RKO (cell line): ENCODE measurements at places on chromosomes 5 and 9.

GRCh38 chr9:134206311-134207300 lies 42.2 kb upstream of the RNU6ATAC start:
- DNase-seq = no peak

DNA sequence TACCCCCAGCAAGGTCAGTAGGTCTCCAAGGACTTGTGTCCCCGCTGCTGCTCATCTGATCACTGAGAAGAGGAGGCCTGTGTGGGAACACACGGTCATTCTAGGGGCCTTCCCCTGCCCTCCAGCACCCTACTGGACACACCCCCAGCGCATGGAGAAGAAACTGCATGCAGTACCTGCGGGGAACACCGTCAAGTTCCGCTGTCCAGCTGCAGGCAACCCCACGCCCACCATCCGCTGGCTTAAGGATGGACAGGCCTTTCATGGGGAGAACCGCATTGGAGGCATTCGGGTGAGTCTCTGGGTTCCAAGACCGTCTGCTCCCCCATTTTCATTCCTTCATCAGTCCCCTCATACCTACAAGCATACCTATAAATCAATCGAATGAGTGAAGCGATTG lies 4.1 kb downstream of the FGFR4 start:
- DNase-seq = no peak

- DNase-seq = peak; percentile 51
Observed at GRCh38 chr5:97164846-97165245, 18.2 kb downstream of the RIOK2 start.

DNA sequence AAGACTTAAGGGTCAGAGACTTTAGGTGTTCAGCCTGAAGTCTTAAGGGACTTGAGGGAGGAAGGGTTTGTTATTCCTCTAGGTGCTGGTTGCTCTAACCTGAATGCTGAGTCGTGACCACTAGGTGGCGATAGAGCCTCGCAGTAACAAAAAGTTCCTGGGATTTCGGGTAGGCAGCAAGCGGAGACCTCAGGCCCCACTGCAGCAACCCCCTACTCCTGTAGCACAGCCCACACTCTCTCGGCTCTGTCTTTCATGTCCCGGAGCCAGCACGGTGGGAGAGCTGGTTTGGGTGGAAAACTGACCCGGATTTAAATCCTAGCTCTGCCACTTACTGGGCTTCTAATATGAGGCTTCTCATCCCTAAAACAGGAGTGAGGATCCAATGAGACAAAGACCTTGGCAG lies 100.3 kb upstream of the PANK3 start:
- DNase-seq = peak; percentile 61

- no peak for DNase-seq
Observed at GRCh38 chr5:159155960-159156359, 53.4 kb downstream of the RNF145 start.

DNA sequence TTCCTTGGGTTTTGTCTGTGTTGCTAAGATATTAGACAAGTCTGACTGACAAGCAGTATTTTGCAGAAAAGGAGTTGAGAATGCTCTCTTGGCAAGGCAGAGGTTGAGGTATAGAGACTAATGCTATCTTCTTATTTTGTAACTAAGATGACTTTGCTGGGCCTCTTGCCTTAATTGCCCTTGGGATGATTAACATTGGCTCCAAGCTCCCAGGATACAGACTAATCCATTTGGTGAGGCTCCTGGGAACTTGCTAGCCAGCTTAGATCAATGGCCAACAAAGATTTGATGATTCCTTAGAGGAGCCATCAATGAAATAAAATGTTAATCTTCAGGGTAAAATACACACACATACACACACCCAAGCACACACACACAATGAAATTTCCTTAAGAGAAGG lies 28.7 kb upstream of the AP3B1 start:
- DNase-seq = no peak

GRCh38 chr9:118644066-118644465 lies 725.2 kb downstream of the BRINP1 start:
- DNase-seq = no peak

DNA sequence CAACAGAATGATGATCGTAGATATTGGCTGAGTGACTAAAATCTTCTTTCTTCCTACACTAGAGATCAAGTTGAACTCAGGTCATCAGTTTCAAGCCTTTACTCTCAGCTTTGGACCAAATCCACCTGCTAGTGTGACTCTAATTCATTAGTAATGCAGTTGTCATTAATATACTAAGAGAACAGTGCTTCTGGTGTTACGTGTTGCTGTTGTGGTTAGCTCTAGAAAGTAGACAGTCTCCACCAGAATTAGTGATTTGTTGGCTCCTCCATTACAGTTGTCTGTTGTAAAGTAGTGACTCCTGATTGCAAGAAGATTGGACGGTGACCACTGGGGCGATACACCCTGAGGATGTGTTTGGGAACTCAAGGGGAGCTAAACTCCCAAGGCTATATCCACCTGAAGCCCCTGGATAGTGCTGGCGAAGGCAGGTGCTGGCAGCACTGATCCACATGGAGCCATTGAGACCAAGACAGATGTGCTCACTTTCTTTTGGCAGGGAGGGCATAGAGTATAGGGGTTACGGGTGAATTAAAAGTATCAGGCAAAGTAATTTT lies 3.1 kb downstream of the CAMK4 start:
- no peak for DNase-seq

GRCh38 chr9:715300-715699 lies 126.2 kb upstream of the DMRT1 start:
- DNase-seq = no peak

DNA sequence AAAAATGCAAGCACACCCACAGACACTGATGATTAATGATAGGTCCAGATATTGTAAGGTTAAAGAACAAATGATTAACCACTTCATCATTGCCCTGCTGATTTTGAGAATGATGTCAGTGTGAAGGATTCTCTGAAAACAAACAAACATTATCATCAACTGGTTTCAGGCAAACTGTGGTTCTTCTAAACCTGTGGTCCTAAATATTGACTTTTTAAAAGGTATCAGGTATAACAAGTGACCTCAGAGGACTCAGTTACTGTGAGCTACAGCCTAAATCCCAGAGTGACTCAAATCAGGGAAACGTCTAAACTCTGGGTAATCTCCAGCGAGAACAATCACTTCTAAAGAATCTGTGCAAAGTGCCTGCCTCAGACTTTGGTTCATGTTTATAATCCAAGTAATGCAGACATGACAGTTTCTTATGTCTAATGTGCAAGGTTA lies 172.3 kb upstream of the CDH6 start:
- DNase-seq = no peak

DNA sequence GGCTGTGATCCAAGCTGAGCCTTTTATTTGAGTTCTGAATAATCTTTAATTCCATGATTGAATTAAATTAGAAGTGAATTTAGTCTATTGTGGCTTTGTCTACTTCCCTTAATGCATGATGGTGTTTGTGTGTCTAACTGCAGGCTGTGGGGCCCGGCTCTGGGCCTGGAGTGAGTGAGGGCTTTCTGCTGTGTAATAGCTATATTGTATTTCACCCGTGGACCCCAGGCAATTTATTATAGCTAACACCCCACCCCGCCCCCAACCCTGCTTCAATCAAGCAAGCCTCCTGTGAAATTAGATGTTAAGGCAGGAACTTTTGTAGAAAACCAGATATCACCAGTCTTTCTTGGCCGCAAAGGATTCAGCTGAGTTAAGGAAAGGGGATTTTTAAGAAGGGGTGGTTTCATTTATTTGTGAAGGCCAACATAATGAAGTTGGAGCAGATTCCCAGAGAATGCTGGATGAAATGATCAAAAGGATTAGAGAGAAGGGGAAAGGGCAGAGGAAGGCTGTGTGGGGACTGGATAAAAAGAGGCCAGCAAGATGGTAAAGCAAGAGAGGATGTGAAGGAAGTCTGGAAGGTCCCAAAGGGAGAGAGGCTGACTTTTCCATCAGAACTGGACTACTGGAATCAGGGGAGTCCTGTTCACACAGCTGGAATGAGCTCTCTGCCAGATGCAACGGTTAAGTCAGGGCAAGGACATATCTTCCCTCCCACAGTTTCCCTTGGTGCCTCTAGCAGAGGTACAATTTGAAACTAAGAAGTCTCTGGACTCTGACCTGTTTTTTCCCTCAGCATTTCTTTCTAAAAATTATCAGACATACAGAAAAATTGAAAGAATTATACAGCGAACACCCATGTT lies 125.3 kb upstream of the SAP30L start:
- DNase-seq = no peak

- DNase-seq = no peak
Observed at GRCh38 chr9:38213631-38214299, 144.7 kb upstream of the SHB start.

GRCh38 chr5:75948438-75948837 lies 134.7 kb upstream of the SV2C start:
- no peak for DNase-seq

GRCh38 chr9:115378758-115379157 lies 260.8 kb upstream of the TNC start:
- DNase-seq = no peak

DNA sequence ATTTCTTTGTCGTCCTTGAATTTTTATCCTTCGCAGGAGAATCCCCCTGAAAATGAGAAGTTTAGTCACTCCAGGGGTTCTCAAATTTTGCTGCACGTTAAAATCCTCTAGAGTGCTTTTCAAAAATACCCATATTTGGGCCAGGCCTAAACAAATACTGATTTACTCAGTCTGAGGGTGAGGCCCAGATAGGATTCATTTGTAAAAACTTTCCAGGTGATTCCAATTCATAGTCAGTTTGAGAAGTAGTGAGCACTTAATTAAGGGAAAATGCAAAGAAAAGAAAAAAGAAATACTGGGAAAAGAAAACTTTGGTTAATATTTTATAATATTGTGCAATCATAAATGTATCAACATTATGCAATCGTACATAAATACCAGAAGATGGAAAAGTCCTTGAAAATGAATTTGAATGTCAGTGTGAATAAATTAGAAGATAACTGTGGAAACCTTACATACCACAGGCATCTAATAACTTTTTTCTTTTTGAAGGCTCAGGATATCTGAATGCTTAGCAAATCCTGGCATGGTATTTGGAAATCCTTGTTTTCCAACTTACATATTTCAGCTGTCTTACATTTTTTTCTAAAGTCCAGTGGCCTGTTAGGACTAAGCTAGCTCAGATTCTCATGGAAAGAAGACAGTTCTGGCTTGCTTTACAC lies 116.5 kb upstream of the DAPK1 start:
- no peak for DNase-seq

- no peak for DNase-seq
Observed at GRCh38 chr5:41637424-41637823, 127.0 kb upstream of the PLCXD3 start.

DNA sequence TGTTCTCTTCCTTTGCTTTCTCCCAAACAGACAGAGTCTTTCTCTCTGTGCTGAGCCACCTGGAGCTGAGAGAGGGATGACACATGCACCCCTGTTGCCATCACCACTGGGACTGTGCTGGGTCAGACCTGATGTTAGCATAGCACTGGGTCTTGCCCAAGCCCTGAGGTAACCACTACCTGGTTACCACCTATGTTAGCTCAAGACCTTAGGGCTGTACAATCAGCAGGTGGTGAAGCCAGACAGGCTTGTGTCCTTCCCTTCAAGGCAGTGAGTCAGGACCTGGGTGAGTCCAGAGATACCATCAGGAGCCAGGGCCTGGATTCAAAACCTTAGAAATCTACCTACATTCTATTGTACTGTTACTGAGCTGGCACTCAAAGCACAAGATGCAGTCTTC lies 32.1 kb downstream of the FST start:
- no peak for DNase-seq

GRCh38 chr5:159620853-159621540 lies 290.7 kb upstream of the IL12B start:
- no peak for DNase-seq

GRCh38 chr9:38374847-38375571 lies 17.5 kb upstream of the ALDH1B1 start:
- no peak for DNase-seq

- no peak for DNase-seq
Observed at GRCh38 chr9:36501727-36502126, 71.0 kb upstream of the MELK start.

DNA sequence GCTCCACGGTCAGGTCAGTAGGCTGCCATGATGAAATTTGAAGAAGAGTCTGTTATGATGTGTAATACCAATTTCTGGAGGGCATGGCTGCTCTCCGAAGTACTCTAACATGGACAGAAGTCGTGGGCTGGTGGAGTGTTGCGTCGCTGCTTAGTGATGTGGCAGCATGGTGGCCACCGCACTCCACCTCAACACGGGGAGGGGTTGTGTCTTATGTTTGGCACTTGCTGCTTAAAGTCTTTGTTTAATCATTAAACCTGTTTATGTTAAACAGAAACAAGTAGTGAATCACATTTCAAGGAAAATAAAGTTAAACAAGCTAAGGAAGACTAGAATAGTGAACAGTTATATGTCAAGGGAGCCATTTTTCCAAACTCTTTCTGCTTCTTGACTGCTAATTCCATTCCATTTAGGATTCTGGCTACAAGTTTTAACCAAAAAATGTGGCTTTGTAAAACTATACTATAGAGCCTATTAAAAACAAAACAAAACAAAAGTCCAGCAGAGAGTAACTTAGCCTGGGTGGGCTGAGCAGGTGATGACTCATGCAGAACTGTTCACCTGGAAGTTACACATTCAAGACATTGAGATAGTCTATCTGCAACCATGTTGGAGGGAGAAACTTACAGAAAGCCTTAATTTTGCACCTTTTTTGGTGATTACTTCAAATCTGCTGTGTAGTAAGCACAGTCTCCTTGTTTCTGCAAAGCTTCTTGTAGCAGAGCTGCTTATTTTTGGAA lies 9.5 kb downstream of the HABP4 start:
- no peak for DNase-seq

DNA sequence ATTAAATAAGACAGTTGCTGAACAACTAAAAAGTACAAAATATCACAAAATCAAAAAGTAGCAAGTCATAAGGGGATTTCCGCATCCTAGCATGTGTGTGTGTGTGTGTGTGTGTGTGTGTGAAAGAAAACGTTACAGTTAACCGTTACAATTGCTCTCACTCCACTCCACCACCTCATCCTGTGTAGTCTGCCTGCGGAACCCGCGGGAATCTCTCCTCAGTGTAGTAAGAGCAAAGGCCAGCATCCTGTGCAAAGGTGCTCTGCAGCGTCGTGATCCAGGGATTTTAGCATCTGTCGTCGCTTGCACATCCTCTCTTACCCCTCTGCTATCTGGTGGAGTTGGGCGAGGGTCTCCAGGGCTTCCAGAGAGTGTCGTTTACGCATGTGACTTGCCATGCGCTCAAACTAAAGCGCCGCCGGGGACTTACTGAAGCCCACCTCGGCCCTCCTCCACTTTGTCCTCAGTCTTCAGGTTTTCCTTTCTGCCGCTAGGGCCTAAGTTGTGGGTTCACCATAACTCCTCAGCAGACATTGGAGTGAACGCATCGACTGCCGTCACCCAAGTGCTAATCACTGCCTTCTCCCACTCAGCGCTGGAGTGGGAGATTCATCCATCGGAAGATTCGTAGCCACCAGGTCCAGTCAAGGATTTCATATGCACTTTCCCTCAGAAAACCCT lies 3.9 kb downstream of the CDKN2B start:
- no peak for DNase-seq

GRCh38 chr5:50415912-50416311 lies 25.2 kb downstream of the EMB start:
- DNase-seq = no peak

GRCh38 chr9:114687034-114687433 lies 5.0 kb upstream of the TEX48 start:
- DNase-seq = peak; percentile 52

- no peak for DNase-seq
Observed at GRCh38 chr9:20788526-20789451, 104.7 kb downstream of the FOCAD start.

- no peak for DNase-seq
Observed at GRCh38 chr9:94925751-94926430, 199.4 kb downstream of the AOPEP start.
